ENCODE measurements at places on chromosomes 1 and 21.

DNA sequence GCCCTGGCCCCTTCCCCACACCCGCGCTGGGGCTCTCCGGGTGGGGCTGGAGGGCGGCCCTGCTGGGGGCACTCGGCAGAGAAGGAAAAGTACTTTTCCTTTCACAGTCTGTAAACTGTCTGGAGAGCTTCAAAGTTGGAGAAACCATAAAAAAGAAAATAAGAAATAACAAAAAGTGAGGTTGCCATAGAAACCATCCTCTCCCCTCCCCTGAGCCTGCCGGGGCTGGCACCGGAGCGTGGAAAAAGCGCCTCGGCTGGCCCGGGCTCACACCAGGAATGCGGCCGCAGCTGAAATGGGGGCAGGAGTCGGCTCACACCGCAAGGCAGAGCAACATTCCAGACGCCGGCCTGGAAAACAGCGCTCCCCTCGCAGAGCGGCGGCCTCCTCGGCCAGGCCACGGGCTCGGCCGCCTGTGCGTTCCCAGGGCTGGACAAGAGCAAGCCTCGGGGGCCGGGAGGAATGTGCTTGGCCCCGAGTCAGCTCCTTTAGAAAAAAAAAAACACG lies 69.2 kb downstream of the MORN1 start:
- no peak for DNase-seq

GRCh38 chr1:24605534-24606295 lies 37.4 kb upstream of the SRRM1 start:
- no peak for DNase-seq

GRCh38 chr21:43961382-43961909 lies 50.7 kb upstream of the TRAPPC10 start:
- DNase-seq, result no peak

GRCh38 chr1:88680911-88681622 lies 3.0 kb upstream of the PKN2 start:
- no peak for DNase-seq

GRCh38 chr1:218080863-218081262 lies 204.2 kb upstream of the RRP15 start:
- DNase-seq, result no peak

GRCh38 chr1:97451046-97451826 lies 469.6 kb downstream of the DPYD start:
- DNase-seq, result no peak

DNA sequence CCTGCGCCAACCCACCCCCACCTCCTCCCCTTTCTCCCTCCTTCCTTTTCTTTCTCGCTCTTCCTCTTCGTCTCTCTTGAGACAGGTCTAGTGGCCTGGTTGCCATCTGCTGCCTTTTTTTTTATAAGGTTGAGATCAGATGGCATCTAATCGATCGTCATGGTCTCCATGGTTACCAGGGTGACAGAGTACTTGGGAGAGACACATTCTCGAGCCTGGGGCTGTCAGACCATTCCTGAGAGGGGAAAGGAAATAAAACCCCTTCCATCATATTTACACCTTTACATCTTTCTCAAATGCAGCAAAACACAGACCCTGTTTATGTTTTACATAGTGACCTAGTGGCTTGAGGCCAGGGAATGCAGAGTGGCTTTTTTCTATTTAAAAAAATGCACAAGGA lies 53.5 kb upstream of the SLC22A15 start:
- DNase-seq, result no peak
